H7 (cell line): ENCODE measurements at places on chromosomes 3 and 15. TPM values are rescaled to one million over a fixed set of nuclear protein-coding genes. Genes with fewer than 3 reads are reported as not detected.

GRCh38 chr3:16430717-16431630, 82.5 kb downstream of the RFTN1 start:
- DNase-seq = no peak

- no peak for DNase-seq
Observed at GRCh38 chr3:9238276-9238675, 11.2 kb downstream of the SRGAP3 start.

DNA sequence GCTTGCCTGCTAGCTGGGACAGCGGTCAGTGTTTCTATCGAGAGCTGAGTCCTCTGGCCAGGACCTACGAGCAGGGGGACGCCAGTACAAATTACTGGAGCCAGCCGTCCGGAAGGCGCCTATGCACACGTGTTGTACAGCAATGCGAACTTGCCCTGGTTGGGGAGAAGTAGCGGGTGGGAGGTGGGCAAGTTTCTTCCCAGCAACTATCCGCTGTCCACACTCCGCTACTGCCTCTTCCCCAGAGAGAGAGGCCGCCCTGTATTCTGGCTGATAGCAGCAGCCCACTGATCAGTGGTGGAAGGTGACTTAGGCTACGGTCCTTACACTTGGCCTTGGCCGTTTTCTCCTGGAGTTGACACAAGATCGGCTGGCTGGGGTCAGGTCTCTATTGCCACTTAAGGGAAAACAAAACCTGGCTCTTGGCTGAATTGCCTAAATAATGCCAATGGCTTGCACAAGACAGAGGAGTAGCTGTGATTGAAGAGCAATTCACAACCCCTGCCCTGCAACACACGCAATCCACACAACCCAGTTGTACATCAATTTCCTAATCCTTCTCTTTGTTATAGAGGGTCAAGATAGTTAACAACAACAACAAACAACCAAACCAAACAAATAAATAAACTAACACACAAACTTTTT, 12.8 kb upstream of the SHC4 start:
- DNase-seq = peak; percentile 28

DNA sequence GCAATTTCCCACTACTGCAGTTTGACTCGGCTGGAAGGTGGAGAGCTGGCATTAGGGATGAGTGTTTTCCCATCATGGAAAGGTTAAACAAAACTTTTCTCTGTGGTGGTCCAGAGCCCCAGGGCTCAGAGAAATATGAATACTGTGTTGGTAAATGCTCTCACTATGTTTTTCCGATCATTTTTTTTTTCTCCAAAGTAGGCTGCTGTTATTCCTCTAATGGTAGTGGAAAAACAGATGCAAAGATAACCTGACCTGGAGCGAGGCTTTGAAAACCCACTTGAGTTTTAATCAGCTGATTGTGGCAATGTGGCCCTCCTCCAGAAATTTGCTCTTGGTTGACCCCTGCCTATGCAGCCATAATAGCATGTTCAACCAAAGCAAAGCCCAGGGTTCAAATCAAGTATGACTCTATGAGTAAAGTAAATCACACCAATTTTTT, 320.8 kb upstream of the CTNNB1 start:
- no peak for DNase-seq

PRR20G gene
- total RNA-seq = 0.22 TPM in 1 of 2 replicates, not detected in the other

GORASP1 gene
- total RNA-seq = 45.6 and 46.9 TPM in 2 replicates

DNA sequence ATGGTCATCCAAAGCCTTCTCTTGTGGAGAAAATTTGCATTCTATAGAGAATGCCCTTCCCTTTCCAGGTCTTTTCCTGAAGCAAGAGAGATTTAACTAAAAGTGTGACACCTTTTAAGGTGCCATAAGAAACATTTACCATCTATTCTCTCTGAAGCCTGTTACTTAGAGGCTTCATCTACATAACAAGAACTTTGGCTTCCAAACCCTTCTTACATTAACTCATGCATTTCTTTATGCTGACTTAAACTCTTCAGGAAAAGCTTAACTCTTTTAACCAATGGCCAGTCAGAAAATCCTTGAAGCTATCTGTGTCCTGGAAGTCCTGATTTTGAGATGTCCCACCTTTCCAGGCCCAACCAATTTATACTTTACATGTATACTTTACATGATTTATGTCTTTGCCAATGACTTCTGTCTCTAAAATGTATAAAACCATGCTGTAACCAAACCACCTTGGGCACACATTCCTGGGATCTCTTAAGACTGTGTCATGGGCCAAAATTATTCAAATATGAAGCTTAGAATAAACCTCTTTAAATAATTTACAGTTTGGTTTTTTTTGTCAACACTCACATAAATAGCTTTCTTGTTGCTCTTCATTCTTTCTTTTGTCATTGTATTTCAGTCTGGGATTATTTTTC, 472.6 kb upstream of the NECTIN3 start:
- DNase-seq = no peak

DNA sequence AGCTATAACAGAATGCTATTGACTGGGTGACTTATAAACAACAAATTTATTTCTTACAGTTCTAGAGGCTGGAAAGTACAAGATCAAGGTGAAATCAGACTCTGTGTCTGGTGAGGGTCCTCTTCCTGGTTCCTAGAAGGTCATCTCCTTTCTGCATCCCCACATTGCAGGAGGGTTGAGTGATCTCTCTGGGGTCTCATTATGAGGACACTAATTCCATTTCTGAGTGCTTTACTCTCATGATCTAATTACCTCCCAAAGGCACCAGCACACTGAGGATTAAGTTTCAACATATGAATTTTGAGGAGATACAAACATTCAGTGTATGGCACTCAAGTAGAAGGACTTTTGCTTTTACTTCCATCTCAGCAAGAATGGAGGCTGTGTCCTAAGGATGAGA, 534.1 kb upstream of the KCNMB2 start:
- no peak for DNase-seq

DNA sequence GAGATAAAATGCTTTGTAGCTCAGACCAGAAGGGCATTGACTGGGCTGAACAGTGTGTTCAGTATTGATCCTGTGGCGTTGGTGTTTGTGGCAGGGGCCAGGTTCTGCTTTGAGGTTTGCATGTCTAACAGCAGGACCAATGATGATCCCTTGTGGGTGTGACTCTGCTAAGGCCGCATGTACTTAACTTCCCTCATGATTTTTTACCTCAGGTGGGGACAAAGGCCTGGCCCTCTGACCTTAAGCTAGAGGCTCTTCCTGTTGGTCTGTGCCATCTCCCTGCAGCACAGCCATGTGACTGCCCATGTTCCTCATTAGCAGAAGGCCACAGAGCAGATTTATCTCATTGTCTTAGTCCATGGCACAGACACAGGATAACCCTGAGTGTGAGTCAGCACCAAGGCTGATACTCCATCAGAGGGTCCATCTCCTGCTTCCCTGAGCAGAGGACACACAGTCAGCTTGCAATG, 34.3 kb upstream of the BSN start:
- no peak for DNase-seq

GADL1 gene
- total RNA-seq = not detected in 2 replicates

GRCh38 chr15:66600240-66600627, 34.4 kb upstream of the LCTL start:
- DNase-seq = no peak
